Stimulated activated CD8-positive, alpha-beta memory T cell treated with anti-CD3 and anti-CD28 coated beads, Interleukin-4, amount 100 ng/mL, for 1 hour (primary cell): ENCODE measurements at places on chromosomes 1 and 21.
A peak's percentile ranks its signal among the peaks of the same experiment; 100 is the strongest.

- no peak for DNase-seq
These were observed 252.3 kb upstream of the ZP4 start for GRCh38 chr1:238143038-238143437.

DNA sequence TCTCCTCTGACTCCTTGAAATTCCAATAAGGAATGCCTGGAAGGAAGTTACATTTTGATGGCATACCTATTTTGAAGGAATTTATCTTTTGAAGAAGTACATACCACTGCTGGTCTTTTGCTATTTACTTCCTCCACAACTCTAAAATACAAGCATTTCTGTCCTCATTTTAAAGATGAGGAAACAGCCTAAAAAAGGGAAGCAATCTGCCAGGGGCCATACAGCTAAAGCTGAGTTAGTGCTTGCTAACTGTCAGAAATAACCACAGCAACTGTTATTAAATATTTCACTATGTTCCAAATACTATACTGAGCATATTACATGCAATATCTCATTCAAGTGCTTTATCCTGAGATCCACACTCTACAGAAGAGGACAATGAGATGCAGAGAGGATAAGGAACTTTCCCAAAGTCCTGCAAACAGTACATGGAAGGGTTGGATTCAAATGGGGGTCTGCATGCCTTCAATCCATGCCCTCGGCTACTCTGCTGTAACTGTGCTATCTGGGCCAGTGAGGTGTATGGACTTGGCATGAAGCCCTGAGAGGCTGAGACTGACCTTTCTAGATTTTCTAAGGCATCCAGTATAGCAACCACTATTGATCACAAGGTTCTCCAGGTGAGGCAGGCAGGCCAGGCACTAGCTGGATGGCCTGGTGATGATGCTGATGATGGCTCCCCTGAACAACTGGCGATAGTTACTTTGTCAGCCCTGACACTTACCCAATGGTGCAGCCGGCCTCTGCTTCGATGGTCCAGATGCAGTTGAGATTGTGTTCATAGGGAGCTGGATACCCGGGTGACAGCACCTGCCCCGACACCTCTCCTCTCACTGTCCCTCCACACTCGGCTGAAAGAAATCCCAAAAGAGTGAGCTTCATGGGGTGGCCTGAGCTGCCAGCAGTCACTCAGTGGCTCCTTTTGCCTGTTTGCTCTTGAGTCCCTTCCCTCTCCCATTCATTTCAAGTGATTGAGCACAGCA is 171.4 kb upstream of the HMGB4 start:
- no peak for DNase-seq

- no peak for DNase-seq
These were observed 3.5 kb upstream of the LGR6 start for GRCh38 chr1:202189918-202190715.

GRCh38 chr1:246638941-246639655 is 72.8 kb downstream of the CNST start:
- no peak for DNase-seq

DNA sequence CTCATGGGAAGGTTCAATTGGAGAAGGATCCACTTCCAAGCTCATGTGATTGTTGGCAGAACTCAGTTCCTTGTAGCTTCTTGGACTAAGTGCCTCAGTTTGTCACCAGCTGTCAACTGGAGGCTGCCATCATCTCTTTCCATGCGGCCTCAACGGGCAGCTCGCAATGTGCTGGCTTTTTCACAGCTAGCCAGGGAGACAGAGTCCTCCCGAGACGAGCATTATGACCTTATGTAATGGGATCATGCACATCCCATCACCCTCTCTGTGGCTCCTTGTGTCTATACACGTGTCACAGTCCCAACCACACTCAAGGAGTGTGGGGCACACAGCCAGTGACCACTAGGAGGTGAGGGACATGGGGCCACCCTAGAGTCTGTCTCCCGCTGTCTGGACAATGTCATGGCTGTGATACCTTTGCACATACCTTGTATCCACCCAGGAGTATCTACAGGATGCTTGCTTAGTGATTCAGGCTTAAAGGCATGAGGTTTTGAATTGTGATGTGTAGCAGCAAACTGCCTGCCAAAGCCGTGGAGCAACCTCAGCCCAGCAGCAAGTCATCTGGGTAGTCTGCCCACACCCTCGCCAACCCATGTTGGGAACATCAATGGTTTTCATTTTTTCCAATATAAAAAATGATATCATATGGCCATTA is 3.9 kb upstream of the KRTAP10-6 start:
- DNase-seq: no peak

DNA sequence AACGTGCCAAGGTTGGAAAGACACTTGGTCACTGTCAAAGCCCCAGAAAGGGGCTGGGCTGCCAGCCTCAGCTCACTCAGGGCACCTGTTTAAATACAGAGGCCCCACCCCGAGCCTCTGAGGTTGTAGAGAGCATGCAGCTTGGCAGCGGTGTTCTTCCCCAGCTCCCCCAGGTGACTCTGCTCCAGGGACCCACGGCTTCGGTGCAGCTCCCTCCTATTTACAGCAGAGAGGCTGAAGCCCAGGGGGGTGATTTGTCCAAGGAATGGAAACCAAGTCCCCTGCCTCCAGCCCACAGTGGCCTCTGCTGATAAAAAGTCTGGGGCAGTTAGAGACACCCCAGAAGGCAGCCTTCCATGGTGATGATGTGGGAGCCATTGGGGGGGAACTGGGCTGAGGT is 9.1 kb upstream of the C1QA start:
- DNase-seq: no peak

- DNase-seq: no peak
These were observed 98.8 kb downstream of the CCDC185 start for GRCh38 chr1:223492044-223492443.

GRCh38 chr1:31521761-31522555 is 54.4 kb upstream of the TINAGL1 start:
- no peak for DNase-seq

DNA sequence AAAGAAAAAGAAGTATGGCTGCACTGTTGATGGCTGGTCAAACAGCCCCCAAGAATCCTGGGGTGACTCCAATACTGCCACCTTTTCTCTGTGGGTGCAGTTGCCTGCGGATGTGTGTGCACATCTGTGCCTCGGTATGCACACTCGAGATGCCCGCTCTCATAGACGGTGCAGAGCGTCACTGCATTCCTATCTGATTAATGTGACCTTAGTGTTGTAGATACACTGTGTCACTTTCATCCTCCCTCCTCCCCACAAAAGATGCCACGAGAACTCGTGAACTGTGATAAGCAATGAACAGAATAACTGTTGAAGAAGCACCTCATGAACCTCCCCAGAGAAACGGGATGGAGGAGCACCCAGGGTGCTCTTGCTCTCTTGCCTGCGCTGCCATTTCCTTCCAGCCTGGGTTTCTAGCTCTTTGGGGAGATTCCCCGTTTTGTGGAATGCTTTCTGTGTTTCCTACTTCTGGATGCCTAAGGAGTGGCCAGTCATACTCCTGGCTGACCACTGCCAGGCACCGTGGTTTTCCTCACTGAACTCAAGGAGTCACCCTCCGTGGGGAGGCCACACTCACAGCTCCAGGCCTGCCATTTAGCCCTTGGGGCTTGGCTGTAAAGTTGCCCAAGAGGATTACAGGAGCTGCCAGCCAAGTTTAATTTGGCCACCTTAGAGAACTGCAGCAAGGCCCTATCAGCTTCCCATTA is 32.0 kb downstream of the NTPCR start:
- no peak for DNase-seq

GRCh38 chr1:212858461-212859265 is 588 bp downstream of the FLVCR1 start:
- DNase-seq: no peak

GRCh38 chr1:226738421-226738994 is 574 bp downstream of the ITPKB start:
- DNase-seq: no peak

DNA sequence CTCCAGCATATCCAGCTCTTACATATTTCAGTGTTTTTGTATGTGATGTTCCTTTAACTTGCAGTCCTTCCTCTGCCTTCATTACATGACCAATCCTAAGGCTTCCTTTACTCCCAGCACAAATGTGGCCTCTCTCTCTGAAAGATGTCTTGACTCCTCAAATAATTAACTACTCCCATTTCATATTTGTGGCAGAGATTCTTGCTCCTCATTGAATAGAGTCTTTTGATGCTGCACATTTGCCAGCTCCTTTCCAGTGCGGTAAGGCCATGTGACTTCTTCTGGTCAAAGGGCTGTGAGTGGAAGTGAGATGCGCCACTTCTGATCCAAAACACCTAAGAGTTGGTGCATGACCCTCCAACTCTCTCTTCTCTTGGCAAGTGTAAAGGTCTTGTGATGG is 19.1 kb upstream of the LAMC1 start:
- no peak for DNase-seq

DNA sequence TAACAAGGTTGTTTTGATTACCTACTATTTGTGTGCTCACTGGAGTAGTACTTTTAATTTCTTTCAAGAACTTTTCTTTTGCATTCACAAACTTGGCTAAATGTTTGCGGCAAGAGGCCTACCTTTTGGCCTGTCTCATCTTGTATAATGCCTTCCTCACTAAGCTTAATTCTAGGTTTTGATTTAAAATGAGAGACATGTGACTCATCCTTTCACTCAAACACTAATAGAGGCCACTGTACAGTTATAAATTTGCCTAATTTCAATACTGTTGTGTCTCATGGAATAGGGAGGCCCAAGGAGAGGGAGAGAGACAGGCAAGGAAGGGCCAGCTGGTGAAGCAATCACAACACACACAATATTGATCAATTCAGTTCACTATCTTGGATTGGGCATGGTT is 66.1 kb downstream of the ZNF644 start:
- no peak for DNase-seq

DNA sequence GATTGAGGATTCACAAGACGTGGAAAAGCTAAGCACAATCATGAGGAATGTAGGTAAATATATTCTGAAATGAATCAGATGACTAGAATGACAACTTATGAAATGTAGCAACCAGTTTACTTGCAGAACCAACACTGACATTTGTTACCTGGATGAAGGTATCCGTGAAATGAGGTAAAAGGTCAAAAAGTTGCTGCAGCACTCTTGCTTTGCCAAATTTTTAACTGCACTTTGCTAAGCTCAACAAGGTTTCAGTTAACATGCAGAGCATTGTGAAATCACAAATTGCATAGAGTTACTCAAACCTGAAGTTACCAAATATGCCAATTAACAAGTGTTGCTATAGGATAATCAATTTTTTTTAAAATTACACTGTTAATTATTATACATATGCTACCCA is 1280.1 kb downstream of the KCNT2 start:
- DNase-seq: no peak

- peak; percentile 36 for DNase-seq
These were observed 495 bp upstream of the NTRK1 start for GRCh38 chr1:156860113-156860627.

DNA sequence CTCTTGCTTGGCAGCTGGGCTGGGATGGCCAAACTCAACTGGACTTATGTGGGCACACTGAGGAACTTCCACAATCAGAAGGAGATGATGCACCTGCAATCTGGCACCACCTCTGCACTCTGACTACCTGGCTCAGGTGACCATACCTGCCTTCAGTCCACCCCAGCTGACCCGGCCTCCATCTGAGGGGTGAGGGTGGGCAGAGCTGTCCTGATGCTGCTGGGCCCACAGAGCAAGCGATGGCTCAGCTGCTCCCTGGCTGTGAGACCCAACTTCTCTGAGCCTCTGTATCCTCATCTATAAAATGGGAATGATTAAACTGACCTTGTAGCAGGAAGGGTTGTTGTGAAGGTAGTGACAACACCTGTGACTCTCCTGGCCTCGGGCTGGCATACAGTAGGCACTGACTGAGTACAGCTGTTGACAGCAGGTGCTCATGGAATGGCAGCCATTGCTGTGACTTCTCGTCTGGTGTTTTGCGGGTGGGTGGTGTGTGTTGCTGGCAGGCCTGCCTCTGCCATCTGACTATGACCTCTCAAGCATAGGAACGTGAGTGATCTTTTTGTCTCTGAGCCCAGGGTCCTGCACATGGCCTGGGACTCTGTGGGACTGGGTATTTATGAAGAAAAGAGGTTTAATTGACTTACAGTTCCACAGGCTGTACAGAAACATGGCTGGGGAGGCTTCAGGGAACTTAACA is 438.5 kb downstream of the PTPRU start:
- no peak for DNase-seq

- DNase-seq: no peak
These were observed 103.4 kb downstream of the DHRS3 start for GRCh38 chr1:12514590-12514989.

GRCh38 chr1:193070942-193071341 is 11.5 kb downstream of the RO60 start:
- DNase-seq: no peak

DNA sequence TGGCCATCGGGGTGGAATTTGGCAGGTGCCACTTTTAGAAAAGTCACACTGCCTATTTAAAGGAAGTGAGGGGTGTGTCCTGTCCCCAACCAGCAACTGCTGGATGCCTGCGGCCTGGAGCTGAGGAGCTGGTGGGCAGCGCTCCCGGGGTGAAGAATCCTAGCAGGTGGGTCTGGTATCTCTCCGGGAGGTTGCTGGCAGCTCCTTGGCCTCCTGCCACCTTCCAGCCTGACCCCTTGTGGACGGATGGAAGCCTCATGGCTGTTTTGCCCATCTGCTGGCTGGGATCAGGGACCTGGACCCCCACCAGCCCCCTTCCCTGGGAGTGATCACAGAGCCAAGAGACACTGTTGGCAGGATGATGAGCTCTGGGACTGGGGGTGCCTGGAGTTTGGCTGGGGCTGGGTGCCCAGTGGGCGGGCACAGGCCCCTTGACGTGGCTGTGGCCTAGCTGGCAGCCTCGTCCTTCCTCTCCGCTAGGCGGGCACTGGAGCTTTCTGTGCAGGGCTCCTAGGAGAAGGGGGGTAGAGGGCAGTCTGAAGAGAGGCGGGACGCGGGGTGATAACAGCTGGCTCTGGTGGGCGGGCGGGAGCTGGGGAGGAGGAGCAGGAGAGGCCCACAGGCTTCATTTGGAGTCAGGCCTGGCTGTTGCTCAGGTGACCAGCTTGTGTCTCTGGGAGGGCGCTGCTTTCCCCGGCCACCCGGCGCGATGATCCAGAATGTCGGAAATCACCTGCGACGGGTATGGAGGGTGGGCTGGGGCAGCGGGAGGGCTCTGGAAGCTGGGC is at the start of gene ACOT11:
TSS of gene ACOT11 (plus strand) at position 628 of the 788 bp plus-strand sequence. CDS start at position 710, 82 bp downstream.
- no peak for DNase-seq

DNA sequence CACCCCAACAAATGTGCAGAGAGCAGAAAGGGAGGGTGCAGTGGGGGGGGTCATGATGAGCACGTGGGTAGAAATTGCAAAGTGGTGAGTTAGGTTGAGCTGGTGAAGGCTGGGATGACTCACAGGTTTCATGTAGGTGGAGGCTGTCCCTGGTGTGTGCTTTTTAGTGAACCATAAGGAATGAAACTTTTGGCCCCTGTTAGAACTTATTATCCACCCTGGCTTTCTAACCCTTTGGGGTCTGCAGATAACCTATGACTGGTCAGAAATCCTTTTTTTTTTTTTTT is 46.9 kb downstream of the DOP1B start:
- no peak for DNase-seq

DNA sequence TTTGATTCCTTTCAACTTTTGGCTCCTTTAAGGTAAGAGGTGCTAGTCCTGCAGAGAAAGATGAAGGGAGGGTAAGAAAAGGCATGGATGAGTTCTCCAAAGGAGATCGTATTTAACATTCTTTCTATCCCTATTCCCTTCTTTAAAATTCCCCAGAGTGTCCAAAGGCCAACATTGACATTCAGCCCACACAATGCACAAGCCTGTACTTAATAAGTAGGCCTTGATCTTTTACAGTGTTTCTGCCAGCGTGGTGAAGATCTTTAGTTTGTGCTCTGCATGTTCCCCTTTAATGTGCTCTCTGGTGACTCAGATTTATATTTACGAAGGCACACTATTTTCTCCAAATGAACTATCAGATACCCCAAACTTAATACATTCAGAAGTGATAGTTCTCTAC is 582.5 kb upstream of the RGS18 start:
- DNase-seq: no peak
